ENCODE measurements at places on chromosomes 3 and 15. TPM values are rescaled to one million over a fixed set of nuclear protein-coding genes. Genes with fewer than 3 reads are reported as not detected.

CDHR4 gene
- 0.28 TPM for polyA plus RNA-seq

LRCH3 gene
- polyA plus RNA-seq: 60.8 TPM

SLC24A5 gene
- 2.0 TPM for polyA plus RNA-seq

KCNMB2 gene
- 25.2 TPM for polyA plus RNA-seq

LRRIQ4 gene
- polyA plus RNA-seq: 0.12 TPM

CMTM7 gene
- polyA plus RNA-seq: 48.9 TPM

SAMMSON gene
- polyA plus RNA-seq: not detected

DLEC1 gene
- polyA plus RNA-seq: 2.0 TPM

GASK1A gene
- polyA plus RNA-seq: 6.1 TPM

UACA gene
- polyA plus RNA-seq: 120 TPM

HTD2 gene
- polyA plus RNA-seq: 15.1 TPM

All from left kidney (tissue), 8 donors.